Caco-2 (cell line): ENCODE measurements at places on chromosomes 11 and 22. TPM values are rescaled to one million over a fixed set of nuclear protein-coding genes. Genes with fewer than 3 reads are reported as not detected.

- H3K36me3 ChIP-seq = no peaks in the 10 kb centered on the region
- DNase-seq = no peak
- H3K27ac ChIP-seq = no peak overlapping the region
- H3K4me1 ChIP-seq = peaks cover 8% of the 10 kb centered on the region; the same call in 1 of the 2 replicates
- no peak overlapping the region for H3K4me3 ChIP-seq
- no peaks in the 10 kb centered on the region for H3K27me3 ChIP-seq
Measured at GRCh38 chr11:68206211-68206610, 6.9 kb downstream of the KMT5B start.

MS4A6E gene
- total RNA-seq = not detected in 2 replicates

- no peak overlapping the region for H3K4me3 ChIP-seq
- H3K27me3 ChIP-seq = no peaks in the 10 kb centered on the region
- H3K4me1 ChIP-seq = peaks cover 4% of the 10 kb centered on the region
- DNase-seq = peak; percentile 84
- H3K36me3 ChIP-seq = no peaks in the 10 kb centered on the region; the same call in 1 of the 2 replicates
- no peak overlapping the region for H3K27ac ChIP-seq
Measured at GRCh38 chr22:30286813-30287647, 2.3 kb downstream of the CASTOR1 start.

GRCh38 chr22:36160499-36160942 lies at the start of gene APOL3:
APOL3 (minus strand) TSS chr22:36160755; CDS start chr22:36149055, 11,700 bp downstream.
- no peak within 1 kb of the TSS for H3K4me3 ChIP-seq
- no peak for DNase-seq
- H3K36me3 ChIP-seq = no peaks in the 10 kb centered on the region
- peaks cover 3% of the 10 kb centered on the region for H3K4me1 ChIP-seq
- no peak within 1 kb of the TSS for H3K27ac ChIP-seq

NXPE4 gene
- not detected in 2 replicates for total RNA-seq

- no peaks in the 10 kb centered on the region for H3K27me3 ChIP-seq
- no peak overlapping the region for H3K4me3 ChIP-seq
- H3K4me1 ChIP-seq = no peaks in the 10 kb centered on the region
Measured at GRCh38 chr22:24389680-24390079, 37.7 kb upstream of the ADORA2A start.

GRCh38 chr22:36540867-36541642 lies 12.1 kb upstream of the EIF3D start:
- no peak overlapping the region for H3K4me3 ChIP-seq
- no peak for DNase-seq
- no peaks in the 10 kb centered on the region for H3K27me3 ChIP-seq
- H3K27ac ChIP-seq = no peak overlapping the region
- no peaks in the 10 kb centered on the region for H3K36me3 ChIP-seq
- H3K4me1 ChIP-seq = peaks cover 8% of the 10 kb centered on the region

GNAZ gene
- 0.48 and 0.95 TPM in 2 replicates for total RNA-seq

MRGPRE gene
- total RNA-seq = not detected in 2 replicates

CATSPERZ gene
- total RNA-seq = 12.8 and 16.7 TPM in 2 replicates

GAB4 gene
- not detected in 2 replicates for total RNA-seq

ZBED4 gene
- 17.3 TPM in 2 replicates for total RNA-seq

DNA sequence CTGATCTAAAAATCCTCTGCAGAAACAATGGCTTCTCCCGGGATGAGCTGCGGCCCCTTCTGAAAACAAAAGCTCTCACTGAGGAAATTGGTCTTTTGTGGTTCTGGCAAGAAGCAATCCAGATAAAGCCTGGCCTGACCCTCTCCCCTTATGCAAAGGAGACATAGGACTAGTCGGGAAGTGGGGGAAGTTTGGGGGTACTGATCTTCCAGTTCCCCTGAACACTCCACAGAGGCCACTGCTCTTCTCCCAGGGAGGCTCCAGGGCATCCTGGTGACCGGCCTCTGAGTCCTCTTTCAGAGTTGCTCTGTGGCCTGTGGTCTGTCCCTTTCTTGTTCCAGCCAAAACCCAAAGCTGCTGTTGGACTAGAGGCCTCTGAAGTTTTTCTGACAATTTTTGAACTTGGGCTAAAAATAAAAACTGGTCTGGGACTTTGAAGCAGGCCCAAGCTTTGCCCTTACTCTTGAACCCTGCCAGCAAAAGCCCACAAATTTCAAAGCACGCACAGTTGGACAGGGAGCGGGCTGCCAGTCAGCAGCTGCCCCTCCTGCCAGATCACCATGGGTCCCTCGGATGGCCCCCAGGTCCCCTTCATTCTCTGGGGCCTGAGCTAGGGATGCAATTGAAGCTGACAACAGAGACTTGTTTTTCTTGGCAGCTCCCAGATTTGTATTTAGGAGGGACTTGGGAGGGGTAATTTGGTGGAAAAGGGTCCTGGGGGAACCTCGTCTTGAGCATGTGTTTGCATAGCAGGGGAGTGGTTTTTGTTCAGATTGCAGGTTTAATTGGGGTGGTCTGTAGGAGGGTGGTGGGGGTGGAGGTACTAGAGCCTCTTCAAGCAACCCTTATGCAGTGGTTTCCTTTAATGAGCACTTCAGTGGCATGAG lies 381.6 kb upstream of the CADM1 start:
- no peaks in the 10 kb centered on the region for H3K4me1 ChIP-seq
- no peak overlapping the region for H3K27ac ChIP-seq
- no peak for DNase-seq
- no peak overlapping the region for H3K4me3 ChIP-seq
- H3K27me3 ChIP-seq = peaks cover 5% of the 10 kb centered on the region; the same call in 1 of the 2 replicates
- H3K36me3 ChIP-seq = no peaks in the 10 kb centered on the region

IFITM10 gene
- 1.3 and 2.7 TPM in 2 replicates for total RNA-seq

GRCh38 chr11:98180921-98181320 lies 839.8 kb upstream of the CNTN5 start:
- H3K4me1 ChIP-seq = no peaks in the 10 kb centered on the region
- DNase-seq = no peak
- H3K4me3 ChIP-seq = no peak overlapping the region
- H3K27me3 ChIP-seq = no peaks in the 10 kb centered on the region
- no peaks in the 10 kb centered on the region for H3K36me3 ChIP-seq

DNA sequence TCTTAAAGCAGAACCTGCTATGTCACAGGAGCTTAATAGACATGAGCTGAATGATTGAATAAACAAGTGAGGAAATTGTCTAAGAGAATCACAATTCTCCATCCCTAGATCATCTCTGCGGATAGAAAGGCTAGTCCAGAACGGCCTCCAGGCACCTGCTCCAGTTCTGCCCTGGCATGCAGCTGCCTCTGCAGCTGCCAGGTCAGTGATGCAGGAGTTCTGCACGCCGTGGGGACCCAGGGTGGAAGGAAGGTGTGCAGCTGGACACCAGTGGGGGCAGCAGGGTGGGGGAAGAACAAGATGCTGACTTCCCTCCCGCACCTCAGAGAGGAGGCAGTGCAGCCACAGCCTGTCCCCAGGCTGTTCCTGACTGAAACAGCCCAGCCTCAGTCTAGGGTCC lies 192.1 kb upstream of the NCAM1 start:
- no peak overlapping the region for H3K27ac ChIP-seq
- no peaks in the 10 kb centered on the region for H3K36me3 ChIP-seq
- DNase-seq = no peak
- H3K4me1 ChIP-seq = no peaks in the 10 kb centered on the region
- peaks cover 2% of the 10 kb centered on the region for H3K27me3 ChIP-seq
- H3K4me3 ChIP-seq = no peak overlapping the region

DNA sequence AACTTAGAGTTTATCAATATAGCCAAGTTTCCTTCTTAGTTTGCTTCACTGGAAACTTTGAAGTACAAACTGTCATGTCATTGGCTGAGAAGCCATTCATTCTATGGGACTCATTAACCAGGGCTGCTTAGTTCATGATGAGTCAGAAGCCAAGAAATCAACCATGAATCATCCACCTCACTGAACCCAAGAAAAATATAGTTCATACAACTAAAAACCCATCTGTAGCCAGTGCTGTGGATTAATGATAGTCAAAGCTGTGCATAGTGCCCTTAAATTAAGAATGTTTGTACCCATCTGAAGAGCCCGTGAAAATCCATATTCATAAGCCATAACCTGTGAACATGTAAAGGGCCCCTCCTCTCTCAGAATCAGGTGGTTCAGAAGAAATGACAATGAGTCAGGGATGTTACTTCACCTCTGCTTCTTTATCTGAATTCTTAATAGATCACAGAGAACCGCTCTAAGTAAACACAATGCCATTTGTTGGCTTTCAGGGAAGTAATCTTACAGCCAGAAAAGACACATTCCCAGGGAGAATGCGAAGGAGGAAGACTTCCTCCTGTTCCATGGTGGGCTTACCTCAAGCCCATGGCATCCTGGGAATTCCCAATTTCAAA lies 25.4 kb downstream of the MMP20 start:
- H3K27me3 ChIP-seq = no peaks in the 10 kb centered on the region
- no peaks in the 10 kb centered on the region for H3K36me3 ChIP-seq
- peak overlapping the region; percentile 79 for H3K27ac ChIP-seq
- no peak overlapping the region for H3K4me3 ChIP-seq

GRCh38 chr11:12109591-12110196 lies 696 bp upstream of the MICAL2 start:
- peaks cover 33% of the 10 kb centered on the region for H3K4me1 ChIP-seq
- H3K27ac ChIP-seq = peak overlapping the region; percentile 80
- no peaks in the 10 kb centered on the region for H3K27me3 ChIP-seq
- peaks cover 2% of the 10 kb centered on the region for H3K36me3 ChIP-seq
- DNase-seq = peak; percentile 48
- peak overlapping the region; percentile 58 for H3K4me3 ChIP-seq

OR56B1 gene
- total RNA-seq = not detected in 2 replicates

GALNT18 gene
- 0.43 and 0.97 TPM in 2 replicates for total RNA-seq

DNA sequence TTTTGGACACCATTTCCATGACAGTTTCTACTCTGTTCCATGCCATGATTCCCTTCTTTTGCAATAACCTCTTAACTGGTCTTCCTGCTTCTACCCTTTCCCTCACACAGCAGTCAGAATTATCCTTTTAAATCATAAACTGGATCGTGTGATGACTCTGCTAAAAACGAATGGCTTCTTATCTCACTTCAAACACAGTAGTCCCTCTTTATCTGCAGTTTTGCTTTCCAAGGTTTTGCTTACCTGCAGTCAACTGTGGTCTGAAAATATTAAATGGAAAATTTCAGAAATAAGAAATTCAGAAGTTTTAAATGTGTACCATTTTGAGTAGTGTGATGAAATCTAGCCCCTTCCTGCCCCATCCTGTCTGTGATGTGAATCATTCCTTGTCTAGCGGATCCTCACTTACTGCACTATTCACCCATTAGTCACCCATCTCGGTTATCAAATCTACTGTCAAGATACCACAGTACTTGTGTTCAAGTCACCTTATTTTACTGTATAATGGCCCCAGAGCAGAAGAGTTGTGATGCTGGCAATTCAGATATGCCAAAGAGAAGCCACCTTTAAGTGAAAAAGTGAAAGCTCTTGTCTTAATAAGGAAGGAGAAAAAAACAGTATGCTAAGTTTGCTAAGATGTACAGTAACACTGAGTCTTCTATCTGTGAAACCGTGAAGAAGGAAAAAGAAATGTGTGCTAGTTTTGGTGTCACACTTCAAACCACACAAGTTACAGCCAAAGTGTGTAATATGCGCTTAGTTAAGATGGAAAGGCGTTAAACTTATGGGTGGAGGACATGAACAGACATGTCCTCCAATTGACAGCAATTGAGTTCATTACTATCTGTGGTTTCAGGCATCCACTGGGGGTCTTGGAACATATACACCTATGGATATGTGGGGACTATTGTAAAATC lies 283.0 kb downstream of the DDX10 start:
- no peaks in the 10 kb centered on the region for H3K27me3 ChIP-seq
- no peak overlapping the region for H3K27ac ChIP-seq
- no peak overlapping the region for H3K4me3 ChIP-seq
- H3K36me3 ChIP-seq = no peaks in the 10 kb centered on the region
- DNase-seq = no peak

SLC22A9 gene
- total RNA-seq = 1.7 and 2.0 TPM in 2 replicates

DNA sequence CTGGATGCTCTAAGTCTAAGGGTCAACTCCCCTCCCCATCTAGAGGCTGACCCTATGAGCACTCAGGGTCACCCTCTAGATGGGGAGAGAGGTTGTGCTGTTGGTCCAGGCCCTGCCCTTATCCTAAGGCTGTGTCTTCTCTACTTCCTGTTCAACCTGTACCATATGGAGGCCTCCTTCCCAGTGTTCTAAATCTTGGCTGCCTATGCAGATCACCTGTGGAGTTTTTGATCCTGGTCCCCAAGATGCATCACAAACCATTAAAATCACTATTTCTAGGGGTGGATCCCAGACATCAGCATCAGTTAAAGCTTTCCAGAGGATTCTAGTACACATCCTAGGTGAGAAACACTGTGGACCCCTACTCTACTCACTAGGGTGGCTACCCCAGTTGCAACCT lies 26.2 kb downstream of the LARGE1 start:
- no peaks in the 10 kb centered on the region for H3K27me3 ChIP-seq
- H3K27ac ChIP-seq = no peak overlapping the region
- H3K4me1 ChIP-seq = peaks cover 7% of the 10 kb centered on the region
- H3K36me3 ChIP-seq = no peaks in the 10 kb centered on the region
- DNase-seq = no peak

OR5A1 gene
- not detected in 2 replicates for total RNA-seq

GRCh38 chr11:76903325-76903724 lies 42.6 kb downstream of the ACER3 start:
- no peaks in the 10 kb centered on the region for H3K27me3 ChIP-seq
- peaks cover 22% of the 10 kb centered on the region for H3K4me1 ChIP-seq
- no peaks in the 10 kb centered on the region for H3K36me3 ChIP-seq
- no peak overlapping the region for H3K4me3 ChIP-seq

DNA sequence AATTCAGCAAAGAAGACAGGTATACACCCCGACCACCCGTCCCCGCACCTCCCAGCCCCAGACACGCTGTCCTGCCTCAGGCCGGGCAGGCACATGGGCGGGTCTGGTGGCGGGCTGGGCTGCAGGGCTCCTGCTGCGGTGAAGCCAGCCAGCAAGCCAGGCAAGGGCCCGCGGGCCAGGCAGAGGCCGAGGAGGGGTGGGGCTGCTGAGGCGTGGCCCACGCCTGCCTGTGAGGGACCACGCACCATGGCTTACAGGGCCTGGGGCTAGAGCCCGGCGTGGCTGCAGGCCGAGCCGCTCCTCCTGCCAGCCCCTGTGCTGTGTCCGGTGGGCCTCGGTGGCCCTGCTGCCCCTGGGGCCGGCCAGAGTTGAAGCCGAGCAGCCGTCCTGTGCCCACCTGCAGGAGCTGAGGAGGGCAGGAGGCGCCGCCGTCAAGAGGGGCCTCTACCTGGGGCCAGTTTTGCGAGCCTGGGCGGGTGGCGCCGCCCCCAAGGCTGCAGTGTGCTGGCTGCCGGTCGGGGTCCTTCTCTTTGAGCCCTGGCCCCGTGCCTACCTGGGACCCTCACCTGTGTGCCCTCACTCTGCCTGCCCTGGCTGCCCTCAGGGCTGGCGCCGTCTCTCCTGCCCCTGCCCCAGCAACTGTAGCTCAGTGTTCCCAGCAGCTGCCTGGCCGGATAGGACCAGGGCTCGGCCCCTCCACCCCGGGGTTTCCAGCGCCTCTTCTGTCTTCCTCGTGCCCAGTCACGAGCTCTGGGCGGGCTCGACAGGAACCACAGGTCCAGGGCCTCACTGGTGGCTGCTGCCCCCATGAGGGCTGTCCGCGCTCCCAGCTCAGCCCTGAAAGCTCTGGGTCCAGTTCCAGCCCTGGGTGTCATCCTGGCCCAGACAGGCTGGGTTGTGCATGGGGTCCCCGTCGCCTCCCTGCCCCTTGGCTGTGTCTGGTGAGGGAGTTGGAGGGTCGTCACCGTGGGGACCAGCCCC lies 38.4 kb downstream of the MOB2 start:
- no peaks in the 10 kb centered on the region for H3K36me3 ChIP-seq
- H3K27me3 ChIP-seq = no peaks in the 10 kb centered on the region
- DNase-seq = no peak
- no peaks in the 10 kb centered on the region for H3K4me1 ChIP-seq
- no peak overlapping the region for H3K4me3 ChIP-seq
